ENCODE measurements at places on chromosomes 2 and 18.

DNA sequence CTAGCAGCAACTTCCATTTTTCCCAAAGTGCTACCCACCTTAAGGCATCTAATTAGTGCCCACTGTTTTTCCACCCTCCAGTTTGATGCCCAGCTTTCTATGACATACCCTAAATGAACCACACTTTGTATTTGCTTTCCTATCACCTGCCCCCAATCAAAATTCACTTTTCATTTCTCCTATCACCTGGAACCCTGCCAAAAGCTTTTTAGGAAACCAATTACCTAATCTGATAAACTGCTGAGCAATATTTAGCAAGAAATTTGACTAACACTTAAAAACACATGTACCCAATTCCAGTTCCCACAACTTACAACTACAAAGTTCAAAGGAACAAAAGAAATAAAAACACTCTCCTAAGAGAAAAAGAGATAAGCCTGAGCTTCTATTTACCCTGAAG is 71.7 kb downstream of the IKZF2 start:
- DNase-seq, result no peak

DNA sequence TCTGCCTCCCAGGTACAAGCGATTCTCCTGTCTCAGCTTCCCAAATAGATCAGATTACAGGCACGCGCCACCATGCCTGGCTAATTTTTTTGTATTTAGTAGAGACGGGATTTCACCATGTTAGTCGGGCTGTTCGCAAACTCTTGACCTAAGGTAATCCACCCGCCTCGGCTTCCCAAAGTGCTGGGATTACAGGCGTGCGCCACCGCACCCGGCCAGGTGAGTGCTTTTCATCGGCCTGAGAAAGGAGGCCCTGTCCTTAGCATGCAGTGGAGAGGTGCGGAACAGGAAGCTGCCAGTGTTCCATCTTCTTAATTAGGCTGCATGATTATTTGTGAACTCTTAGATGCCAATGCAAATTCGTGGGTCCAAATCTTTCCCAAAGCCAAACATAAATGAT is 125.7 kb upstream of the THSD7B start:
- no peak for DNase-seq

- DNase-seq, result no peak
These were observed 54.8 kb downstream of the AP1S3 start for GRCh38 chr2:223782629-223783028.

DNA sequence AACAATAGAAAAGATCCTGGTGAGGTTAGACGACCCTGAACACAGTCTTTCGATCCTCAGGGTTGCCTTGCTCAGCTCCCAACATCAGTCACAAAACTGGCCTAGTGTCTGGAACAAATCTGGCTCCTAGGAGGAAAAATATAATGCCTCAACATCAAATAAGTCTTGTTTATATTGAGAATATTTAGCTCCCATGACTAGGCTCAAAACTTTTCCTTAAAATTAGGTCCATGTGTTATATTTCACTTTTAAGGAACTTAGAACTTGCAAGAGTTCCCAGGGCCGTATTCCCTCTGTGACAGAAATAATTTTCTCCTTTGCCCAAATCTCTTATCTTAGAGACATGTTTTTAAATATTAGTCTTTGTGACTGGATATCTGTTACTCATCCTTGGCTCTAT is 819.7 kb upstream of the ZEB2 start:
- no peak for DNase-seq

GRCh38 chr18:8375249-8375648 is 234.0 kb upstream of the RAB12 start:
- no peak for DNase-seq

GRCh38 chr2:73283545-73284295 is 558 bp downstream of the FBXO41 start:
- no peak for DNase-seq

DNA sequence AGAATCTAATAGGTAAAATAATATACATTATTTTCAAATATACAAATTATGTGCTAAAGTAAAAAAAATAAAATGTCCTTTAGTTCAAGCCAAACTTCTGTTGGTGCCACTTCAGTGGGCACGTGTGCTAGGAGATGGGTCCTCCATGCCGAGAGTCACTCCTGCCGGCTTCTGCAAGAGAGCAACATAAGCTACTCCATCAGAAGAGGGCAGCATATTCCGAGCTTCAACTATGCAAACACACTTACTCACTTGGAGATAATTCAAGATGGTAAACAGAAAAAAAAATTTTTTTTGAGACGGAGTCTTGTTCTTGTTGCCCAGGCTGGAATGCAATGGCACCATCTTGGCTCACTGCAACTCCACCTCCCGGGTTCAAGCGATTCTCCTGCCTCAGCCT is 24.4 kb downstream of the CNOT11 start:
- no peak for DNase-seq

GRCh38 chr2:218006741-218007140 is 3.9 kb upstream of the TNS1 start:
- DNase-seq, result no peak
